Right hindlimb (tissue), 1 donor: ENCODE measurements at places on chromosomes 4 and X.

DNA sequence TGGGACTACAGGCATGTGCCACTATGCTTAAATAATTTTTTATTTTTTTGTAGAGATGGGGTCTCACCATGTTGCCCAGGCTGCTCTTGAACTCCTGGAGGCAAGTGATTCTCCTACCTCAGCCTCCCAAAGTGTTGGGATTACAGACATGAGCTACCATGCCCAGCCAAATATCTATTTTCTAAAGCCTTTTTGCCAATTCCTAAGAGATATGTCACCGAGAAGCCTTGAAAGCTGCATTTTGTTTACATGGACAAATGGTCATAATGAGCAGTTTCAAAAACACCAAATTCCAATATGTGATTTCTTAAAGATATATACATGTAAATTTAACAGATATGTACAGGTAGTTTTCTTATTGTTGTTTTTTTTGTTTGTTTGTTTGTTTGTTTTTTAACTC lies 33.0 kb upstream of the PGRMC2 start:
- DNase-seq, result no peak

DNA sequence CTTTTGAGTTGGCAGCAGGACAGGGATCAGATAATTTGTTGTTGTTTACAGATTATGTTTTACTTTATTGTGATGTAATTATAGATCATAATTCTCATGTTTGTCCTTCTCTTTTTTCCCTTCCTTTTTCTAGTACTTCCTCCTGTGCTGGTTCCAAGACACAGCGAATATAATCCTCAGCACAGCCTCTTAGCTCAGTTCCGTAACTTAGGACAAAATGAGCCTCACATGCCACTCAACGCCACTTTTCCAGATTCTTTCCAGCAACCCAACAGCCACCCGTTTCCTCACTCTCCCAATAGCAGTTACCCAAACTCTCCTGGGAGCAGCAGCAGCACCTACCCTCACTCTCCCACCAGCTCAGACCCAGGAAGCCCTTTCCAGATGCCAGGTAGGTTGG lies 58.0 kb downstream of the SMAD1 start:
- no peak for DNase-seq

GRCh38 chrX:24387724-24388123 lies 27.3 kb downstream of the SUPT20HL1 start:
- no peak for DNase-seq

GRCh38 chr4:124278477-124278876 lies 434.1 kb downstream of the ANKRD50 start:
- no peak for DNase-seq

DNA sequence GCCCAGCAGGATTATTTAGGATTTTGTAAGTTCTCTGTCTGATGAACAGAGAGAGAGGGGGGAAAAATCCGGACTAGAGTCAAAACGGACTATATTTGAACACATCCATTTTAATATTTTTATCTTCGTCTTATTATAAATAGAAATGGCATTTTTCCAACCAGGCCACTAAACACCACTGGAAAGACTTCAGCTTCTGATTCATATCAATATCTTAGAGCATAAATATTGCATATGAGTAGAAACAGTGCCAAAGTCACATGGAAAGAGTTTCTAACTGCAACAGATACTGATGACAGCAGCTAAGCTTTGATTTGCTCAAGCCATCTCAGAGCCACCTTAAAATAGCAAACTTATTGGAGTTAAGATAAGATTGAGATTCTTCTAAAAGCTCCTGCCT lies 456 bp downstream of the PPARGC1A start:
- DNase-seq, result no peak

DNA sequence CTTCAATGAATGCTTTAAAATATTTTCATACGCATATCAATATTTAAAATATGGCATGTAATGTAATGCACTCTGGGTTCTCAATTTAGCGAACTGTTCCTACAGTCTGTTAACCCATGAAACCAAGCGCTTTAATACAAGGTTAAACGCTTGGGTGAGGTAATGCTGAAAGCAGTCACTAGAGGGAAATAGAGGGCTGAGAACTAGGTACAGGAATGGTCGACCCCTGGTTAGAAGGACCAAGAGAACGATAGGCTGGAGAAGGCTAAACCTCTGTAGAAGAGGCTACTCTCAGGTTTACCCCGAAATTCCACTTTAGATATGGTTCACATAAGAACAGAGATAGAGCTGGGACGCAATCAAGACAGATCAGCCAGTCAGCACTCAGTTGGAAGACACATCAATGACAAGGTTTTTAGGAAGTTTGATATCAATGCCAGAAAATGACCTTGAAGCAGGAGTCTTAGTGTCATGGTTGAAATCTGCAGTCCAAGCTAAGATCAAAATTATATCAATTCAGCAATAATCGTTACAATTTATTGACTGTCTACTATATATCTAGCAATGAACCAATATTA lies 26.9 kb downstream of the ARSJ start:
- DNase-seq, result no peak

DNA sequence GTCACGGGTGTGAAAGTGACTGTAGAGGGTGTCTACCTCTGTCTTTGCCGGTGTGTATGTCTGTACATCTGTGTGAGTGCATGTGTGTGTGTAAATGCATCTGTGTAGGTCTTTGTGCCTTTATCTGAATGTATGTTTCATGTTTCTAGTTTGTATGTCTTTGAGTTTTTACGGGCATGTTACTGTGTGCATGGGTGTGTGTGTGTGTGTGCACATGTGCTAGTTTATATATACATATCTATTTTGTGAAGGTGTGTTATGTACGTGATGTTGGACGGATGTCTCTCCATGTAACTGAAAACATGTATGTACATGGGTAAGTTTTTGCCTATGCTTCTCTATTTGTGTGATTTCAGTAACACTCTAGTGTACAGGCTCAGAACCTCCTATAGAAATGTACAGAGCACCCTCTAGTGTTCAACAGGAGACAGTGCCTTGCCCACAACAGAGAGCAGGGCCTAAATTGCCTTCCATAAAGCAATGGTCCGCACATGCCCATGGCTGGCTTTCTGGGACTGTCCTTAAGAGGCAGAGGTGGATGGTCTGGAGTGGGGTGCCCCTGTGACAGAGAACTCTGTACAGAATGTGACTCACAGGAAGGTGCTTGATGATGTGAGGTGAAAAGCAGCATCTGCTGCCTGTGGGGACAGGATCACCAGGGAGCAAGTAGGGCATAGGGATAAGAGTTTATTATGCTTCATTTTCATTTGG lies 343.5 kb downstream of the RAPGEF2 start:
- peak; percentile 60 for DNase-seq

DNA sequence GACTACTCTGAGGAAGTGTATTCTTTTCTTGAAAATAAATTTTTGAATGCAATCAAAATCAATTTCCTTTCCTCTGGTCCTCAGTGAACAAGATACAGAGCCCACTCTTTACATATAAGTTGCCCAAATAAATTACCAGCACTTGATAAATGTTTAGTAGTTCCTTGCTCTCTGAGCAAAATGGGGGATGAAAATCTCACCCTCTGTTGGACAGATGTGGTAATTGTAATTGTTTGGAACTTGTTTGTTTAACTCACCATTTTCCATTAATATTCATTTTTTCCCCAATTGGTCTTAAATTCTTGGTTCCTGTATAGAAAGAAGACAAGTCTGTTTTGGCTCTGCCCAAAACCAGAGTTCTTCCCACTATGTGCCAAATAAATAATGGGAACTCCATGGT lies 146.3 kb downstream of the LDB2 start:
- DNase-seq, result no peak

DNA sequence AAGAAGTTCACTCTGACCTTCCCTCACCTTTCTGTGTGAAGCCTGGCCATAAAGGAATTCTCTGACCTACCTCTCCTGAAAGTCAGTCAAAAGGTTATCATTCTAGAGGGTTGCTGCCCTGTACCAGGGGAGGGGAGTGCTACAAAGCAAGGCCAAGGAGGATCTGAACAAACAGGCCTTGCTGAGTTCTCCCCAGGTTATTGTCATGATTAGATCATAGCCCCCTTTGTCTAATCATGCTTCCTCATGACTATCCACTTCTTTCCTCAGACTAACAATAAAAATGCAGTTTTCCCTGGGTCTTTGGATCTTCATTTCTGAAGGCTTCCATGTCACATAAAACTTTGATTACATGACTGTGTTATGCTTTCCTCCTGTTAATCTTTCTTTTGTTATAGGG lies 472.0 kb downstream of the IQCM start:
- no peak for DNase-seq

- DNase-seq, result no peak
These were observed 16.6 kb downstream of the ENPEP start for GRCh38 chr4:110492522-110492921.

DNA sequence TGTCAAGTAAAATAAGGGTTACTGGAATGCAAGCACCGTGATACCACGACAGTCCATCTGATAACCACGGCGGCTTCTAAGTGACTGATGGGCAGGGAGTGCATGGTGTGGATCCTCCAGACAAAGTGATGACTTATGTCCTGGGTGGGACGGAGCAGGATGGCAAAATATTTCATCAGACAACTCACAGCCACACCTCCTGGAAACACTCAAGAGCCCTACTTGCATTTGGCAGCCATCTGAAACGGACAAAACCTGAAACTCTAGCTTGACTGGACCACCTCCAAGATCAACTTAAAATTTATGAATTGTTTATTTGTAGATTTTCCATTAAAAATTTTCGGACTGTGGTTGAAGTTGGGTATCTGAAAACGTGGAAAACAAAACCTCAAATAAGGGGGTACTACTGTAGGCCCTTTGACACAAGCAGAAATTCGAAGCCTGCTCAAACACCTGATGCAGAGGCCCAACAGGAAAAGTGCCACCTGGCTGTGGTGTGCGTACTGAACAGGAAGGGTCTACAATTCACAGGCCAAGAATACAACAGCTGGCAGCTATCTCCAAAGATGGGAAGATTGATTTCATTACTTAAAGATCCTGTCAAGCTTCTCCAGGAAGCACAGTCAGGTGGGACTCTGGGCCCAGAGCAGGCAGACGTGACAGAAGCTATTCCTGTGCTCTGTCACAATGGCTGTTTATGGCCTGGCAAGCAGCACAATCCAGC lies 26.0 kb downstream of the LRIT3 start:
- DNase-seq, result no peak

- DNase-seq, result no peak
These were observed 466.1 kb downstream of the ADGRL3 start for GRCh38 chr4:61666244-61666643.

DNA sequence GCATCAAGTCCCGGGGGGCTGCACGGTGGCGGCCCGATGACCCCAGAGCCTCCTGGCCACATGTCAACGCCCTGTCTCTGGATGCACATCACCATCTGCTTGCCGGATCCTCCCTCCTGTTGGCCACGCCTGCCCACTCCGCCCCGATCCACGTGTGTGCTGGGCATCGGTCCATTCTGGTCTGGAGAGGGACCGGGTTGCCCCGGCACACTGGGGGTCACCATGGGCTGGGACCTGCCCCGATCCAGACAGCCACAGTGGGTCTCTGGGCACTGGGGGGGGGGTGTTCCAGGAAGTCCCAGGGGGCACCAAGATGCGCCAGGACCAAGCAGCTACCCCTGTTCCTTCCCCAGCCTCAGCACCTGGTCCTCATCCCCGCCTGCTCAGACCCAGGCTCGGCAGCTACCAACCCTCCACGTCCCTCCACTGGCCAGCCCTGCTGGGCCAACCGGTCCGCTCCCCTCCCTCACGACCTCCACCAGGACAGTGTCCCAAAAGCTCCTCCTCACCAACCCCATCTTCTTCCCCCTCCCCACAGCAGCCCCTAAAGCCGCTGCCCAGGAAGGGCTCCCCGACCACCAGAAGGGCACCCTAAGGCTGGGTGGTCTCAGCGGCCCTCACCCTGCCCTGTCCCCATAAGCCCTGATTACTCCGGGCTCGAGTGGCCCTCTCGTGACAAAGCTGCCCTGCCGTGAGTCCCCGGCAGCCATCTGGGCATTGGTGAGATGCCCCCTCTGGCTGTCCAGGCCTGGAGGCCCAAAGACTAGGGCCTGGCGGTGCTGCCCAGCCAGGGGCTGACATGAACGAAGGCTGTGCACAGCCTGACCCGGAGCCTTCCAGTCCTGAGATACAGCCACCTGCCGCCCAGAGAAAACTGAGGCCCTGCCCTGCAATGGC lies 4.6 kb downstream of the CTBP1 start:
- no peak for DNase-seq

DNA sequence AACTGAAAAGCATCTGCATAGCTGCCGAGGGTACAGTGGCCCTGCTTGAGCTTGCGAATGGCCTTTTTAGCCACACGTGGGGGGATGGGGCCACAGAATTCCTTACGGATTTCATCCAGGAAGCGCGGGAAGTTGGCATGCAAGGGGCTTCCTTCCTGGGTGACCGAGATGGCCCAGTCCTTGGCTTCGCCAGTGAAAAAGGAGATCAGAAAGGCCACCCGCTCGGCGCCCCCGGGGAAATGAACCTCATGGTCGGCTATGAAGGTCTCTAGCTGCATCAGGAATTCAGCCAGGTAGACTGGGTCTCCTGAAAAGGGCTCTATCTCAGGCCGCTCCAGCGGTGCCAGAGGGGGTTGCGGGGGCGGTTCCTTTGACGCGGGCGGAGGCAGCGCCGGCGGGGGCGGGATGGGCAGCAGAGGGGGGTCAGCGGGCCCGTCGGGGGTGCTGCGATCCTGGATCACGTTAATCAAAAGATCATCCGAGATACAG lies 909 bp downstream of the RTL5 start:
- no peak for DNase-seq

DNA sequence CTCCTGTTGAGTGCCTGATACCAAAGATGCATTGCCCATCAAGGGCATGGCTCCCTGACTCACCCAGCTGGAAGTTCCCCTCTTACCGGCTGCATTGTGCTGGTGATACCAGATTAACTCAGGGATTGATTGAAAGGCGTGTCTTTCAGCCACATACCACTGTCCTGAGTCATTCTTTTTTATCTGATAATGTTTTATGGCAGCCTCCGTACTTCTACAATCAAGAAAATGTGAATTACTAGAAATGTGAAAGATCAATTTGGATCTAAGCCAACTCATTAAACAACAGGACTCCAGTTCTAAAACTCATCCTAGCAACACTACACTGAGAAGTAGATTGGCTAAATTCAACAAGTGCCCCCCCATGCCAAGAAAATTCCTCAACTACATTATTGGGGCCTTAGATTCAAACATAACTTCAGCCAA lies 40.0 kb downstream of the TXK start:
- DNase-seq, result no peak

DNA sequence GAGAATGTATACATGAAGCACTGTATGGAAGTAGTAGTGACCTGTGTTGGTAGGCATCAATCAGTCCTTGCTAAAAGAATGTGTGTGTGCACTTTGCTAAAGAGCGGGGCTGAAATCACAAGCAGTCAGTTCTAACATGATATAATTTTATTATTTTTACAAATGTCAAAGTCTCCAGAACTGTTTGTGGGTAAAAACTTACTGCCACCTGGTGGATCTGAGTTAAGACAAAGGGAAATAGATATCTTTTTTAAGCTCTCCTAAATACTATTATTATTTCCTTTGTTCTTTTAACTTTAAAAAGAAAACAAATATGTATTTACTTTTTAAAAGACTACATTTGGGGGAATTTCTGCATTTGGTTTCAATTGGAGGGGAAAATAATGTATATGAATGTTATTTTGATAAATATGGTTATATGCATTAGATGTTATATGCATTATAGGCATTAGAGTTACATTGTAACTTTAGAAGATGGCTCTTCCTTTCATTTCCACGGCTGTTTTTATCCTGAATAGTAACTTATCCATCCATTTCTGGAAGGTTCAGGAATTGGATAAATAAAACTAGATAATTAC lies 7.8 kb upstream of the CLOCK start:
- no peak for DNase-seq

- DNase-seq, result no peak
These were observed 346.6 kb downstream of the CENPC start for GRCh38 chr4:67198727-67199126.
